ENCODE measurements at places on chromosomes 4 and X.

GRCh38 chrX:145002771-145003170 lies 244.5 kb upstream of the SPANXN1 start:
- DNase-seq, result no peak

- no peak for DNase-seq
Measured at GRCh38 chrX:50211510-50211909, 6.9 kb downstream of the CCNB3 start.

GRCh38 chrX:108090491-108091263 lies 665 bp downstream of the PSMD10 start:
- DNase-seq, result peak; percentile 9

GRCh38 chr4:53376900-53377299 lies 541 bp upstream of the FIP1L1 start:
- DNase-seq, result no peak

DNA sequence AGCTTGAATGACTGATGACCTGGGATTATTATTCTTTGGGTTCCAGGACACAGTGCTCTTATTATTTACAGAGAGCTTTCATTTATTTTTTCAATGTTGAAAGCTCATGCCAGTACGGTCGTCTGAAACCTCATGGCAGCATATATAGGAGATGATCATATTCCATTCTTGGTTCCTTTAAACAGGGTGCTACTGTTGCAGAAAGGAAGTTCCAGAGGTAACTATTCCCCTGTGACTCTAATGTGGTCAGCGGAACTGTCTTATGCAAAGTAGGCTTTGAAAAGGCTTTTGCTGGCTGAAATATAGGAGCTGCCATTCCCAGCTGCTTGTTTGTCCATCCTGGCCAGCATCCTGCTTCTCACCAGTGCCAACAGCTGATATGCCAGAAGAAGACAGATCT lies 208.3 kb upstream of the LEF1 start:
- no peak for DNase-seq

DNA sequence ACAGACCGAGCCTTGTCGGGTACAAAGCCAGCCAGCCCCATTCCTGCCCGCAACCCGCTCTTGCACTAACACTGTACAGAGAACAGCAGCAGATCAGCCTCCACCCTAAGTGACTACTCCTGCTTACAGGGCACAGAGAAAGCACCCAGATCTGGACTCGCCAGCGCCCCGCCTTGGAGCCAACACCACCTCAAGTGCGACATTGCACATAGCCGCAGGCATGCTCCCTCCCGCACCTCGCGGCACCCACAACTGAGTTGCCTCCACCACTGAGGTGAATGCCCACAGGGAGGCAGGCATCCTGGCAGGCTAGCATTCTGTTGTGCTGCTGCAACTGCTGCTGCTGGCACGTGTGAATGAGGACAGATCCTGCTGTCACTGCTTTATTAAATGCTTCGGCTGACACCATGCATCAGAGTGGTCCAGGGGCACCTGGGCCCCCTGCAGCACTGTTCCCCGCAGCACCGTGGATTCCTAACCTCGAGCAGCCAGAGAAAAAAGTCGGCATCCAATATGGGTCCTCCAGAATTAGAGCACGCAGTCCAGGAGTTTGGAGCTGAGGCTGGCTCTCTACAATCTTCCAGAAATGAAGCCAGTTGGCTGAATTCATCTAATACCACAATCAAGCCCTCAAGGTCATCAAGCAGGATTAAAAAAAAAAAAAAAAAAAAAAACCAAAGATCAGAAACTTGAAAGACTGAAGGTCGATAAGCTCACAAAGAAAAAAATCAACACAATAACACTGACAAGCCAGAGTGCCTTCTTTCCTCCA lies 352.9 kb downstream of the GASK1B start:
- no peak for DNase-seq

GRCh38 chr4:54065282-54066087 lies 1.1 kb upstream of the CHIC2 start:
- DNase-seq, result peak; percentile 15

- DNase-seq, result no peak
Measured at GRCh38 chr4:71262161-71262560, 76.7 kb upstream of the SLC4A4 start.

GRCh38 chrX:109785053-109785452 lies 52.0 kb upstream of the ACSL4 start:
- no peak for DNase-seq

- no peak for DNase-seq
Measured at GRCh38 chrX:155027509-155028066, 944 bp downstream of the FUNDC2 start.

GRCh38 chr4:80295336-80295735 lies 28.9 kb downstream of the FGF5 start:
- DNase-seq, result no peak

GRCh38 chr4:182193311-182193710 lies 49.9 kb upstream of the TENM3 start:
- no peak for DNase-seq

GRCh38 chr4:123786920-123787319 lies 390.3 kb downstream of the SPRY1 start:
- peak; percentile 77 for DNase-seq

GRCh38 chr4:30024526-30024925 lies 695.6 kb upstream of the PCDH7 start:
- no peak for DNase-seq

- DNase-seq, result no peak
Measured at GRCh38 chr4:128427832-128428366, 140.3 kb upstream of the PGRMC2 start.

DNA sequence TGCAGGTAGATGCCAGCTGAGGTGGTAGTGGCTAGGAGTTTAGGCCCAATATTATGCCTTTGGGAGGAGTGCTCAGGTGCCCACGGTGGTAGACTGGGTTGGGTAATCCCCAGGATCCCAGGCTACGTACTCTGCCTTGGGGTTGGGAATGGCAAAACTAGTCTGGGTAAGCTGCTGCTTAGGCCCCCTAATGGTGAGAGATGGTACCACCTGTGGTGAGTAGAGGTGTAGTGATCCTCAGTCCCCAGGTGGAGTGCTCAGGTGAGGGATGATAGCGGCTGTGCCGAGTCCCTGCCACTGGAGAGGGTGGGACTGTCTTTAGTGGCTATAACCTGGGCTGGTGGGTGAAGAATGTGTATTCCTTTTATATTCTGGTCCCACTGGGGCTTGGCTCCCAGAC lies 75.2 kb downstream of the IL1RAPL2 start:
- DNase-seq, result no peak

DNA sequence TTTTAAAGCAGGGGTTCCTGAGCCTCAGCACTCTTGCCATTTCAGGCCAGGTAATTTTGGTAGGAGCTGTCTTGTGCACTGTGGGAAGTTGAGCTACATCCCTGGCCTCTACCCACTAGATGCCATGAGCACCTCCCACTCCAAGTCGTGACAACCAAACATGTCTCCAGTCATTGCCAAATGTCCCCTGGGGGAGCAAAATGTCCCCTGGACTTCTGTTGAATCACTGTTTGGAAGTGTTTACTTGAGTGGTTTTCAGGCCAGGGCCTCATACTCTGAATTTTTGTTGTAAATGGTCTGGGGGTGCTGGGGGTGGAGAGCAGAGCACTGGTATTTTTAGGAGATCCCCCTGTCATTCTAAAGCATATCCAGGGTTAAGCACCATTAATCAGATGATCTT lies 3.2 kb downstream of the PDK3 start:
- no peak for DNase-seq

- DNase-seq, result no peak
Measured at GRCh38 chr4:155164718-155165117, 43.7 kb upstream of the NPY2R start.

GRCh38 chr4:152949930-152950329 lies 13.8 kb downstream of the FHDC1 start:
- no peak for DNase-seq

DNA sequence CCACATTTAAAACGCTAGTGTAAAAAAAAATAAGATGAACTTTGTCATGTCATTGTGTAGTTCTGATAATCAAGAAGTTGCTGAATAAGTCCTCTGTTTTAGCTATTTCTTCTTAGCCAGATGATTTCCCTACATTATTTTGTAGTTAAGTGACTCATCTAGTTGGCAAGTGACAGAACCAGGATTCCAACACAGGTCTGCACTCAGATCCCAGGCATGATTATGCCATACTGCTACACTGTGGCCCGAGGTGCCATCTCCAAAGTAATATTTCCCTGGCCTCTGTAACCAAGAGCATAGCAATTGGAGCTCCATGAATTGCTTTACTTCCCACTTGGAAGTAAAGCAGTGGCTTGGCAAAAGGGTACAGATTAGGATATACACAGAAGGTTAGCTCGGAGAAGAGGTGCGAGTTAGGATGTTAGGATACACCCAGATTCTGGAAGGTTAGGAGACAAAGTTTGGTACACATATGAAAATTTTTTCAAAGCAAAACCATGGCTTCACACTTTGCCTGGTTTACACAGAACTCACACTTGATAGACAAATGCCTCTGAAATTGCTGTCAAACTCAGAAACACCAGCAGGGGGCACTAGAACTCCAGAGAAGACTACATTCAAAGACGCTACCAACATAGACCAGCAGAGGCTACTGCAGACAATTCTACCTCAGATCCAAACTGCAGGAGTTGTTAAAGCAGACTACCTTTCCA lies 41.4 kb downstream of the SRPX2 start:
- peak; percentile 32 for DNase-seq

- DNase-seq, result no peak
Measured at GRCh38 chr4:155571184-155571944, 95.3 kb upstream of the GUCY1A1 start.

DNA sequence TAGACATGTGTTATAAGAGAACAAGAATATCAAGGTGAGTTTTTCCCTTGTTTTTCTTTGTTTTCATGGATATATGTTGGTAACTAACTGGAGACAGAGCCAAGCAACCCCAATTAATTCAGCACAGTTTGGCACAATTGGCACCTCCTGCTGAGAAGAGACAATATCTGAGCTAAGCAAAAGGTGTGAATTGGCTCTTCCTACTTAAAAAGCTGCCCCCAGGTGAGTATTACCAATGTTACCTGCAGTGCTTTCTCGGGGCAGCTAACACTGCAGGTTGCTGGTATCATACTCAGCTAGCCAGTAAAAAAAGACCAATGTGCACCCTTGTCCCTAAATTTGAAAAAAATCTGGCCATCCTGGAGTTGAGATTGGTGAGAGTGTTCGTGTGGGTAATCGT lies 871.2 kb upstream of the TENM3 start:
- no peak for DNase-seq

GRCh38 chr4:90078440-90078839 lies 48.8 kb upstream of the CCSER1 start:
- DNase-seq, result no peak

DNA sequence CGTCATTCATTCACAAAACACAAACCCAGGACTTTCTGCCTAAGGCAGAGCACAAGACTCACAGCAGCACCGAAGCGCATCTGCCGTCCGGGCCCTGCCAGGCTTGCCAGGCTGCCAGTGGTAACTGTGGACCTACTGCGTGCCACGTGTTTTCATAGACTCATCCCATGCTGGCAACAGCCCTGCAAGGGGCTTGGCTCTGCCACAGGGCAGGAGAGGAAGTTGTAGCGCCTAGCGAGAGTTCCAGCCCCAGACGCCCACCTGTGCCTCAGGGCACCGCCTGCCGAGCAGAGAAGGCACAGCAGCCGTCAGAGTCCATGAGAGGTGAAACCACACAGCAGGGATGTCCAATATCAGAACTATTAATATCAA lies 18.9 kb upstream of the MRFAP1 start:
- DNase-seq, result no peak
